ENCODE measurements at places on chromosomes 2 and 18.

- no peak for DNase-seq
These were observed 17.0 kb downstream of the GPR35 start for GRCh38 chr2:240642061-240642805.

- DNase-seq, result no peak
These were observed 3.9 kb upstream of the TNS1 start for GRCh38 chr2:218006741-218007140.

DNA sequence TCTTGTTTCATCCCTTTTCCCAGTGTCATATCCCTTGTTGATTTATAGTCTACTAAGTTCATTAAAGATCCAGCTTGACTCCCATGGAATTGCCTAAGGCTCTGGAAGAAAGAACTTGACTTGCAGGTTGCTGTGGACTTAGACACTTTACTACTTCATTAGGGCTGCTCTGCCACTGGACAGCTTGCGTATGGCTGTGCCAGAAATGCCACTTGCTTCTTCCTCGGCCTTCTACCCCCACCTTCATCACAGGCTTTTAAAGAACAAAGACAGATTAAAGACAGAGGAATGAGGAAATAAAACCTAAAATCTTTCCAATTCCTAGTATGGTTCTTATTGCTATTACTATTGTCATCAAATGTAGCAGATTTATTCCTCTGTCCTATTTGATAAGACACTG lies 591.7 kb downstream of the BCL11A start:
- DNase-seq, result no peak

- no peak for DNase-seq
These were observed 2798.0 kb upstream of the TEKT4 start for GRCh38 chr2:92073036-92073814.

DNA sequence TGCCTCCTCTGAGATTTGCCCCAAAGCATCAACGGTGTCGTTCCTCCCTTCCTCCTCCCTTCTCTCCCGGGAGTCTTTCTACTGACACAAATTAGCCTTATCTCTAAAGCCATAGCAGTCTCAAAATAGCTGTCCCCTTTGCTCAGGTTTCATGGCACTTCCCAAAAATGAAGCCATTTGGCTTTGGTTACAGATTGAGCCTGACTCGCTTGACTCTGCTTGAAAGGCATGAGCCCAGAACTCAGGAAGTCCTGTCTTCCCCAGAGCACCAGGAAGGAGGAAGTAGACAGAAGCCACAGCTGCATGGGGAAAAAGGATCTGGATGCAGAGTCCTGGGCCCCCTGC lies 234.4 kb upstream of the RGPD4 start:
- no peak for DNase-seq

DNA sequence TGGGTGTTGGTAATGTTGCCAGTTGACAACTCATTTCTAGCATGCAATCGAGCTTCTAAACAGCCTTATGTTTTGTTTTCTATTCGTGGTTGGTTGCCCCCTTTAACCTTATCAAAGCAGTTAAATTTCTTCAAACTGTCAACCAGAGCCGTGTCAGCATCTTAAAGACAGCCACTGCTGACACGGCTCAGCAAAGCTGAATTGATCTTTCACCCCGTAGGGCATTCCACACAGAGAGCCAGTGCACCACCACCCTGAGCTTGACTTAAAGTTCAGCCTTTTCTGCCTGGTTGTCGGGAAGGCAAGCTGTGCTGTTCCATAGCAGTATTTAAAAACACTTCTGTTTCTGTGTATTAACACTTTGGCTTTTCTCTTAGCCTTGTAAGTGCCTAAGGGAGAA lies 355.0 kb upstream of the CHST9 start:
- no peak for DNase-seq

- DNase-seq, result no peak
These were observed 144.6 kb upstream of the MMADHC start for GRCh38 chr2:149732001-149732685.

GRCh38 chr2:121479882-121480522 lies 50.7 kb upstream of the RNU4ATAC start:
- DNase-seq, result no peak

GRCh38 chr18:12246849-12247808 lies 7.0 kb upstream of the CIDEA start:
- DNase-seq, result no peak

DNA sequence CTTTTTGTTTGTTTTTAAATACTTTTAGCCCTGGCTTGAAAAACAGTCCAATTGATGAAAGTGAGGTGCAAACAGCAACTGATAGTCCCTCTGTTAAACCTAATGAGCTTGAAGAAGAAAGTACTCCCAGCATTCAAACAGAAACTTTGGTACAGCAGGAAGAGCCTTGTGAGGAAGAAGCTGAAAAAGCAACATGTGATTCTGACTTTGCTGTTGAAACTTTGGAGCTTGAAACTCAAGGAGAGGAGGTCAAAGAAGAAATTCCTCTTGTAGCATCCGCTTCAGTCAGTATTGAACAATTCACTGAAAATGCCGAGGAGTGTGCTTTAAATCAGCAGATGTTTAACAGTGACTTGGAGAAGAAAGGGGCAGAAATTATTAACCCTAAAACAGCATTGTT lies 30.6 kb upstream of the DYSF start:
- DNase-seq, result peak; percentile 19
